ENCODE measurements at places on chromosomes 16 and 17.

- no peak for DNase-seq
Observed at GRCh38 chr16:58551496-58551895, 36.2 kb downstream of the SETD6 start.

- no peak for DNase-seq
Observed at GRCh38 chr16:1080801-1081733, 8.5 kb downstream of the SSTR5 start.

DNA sequence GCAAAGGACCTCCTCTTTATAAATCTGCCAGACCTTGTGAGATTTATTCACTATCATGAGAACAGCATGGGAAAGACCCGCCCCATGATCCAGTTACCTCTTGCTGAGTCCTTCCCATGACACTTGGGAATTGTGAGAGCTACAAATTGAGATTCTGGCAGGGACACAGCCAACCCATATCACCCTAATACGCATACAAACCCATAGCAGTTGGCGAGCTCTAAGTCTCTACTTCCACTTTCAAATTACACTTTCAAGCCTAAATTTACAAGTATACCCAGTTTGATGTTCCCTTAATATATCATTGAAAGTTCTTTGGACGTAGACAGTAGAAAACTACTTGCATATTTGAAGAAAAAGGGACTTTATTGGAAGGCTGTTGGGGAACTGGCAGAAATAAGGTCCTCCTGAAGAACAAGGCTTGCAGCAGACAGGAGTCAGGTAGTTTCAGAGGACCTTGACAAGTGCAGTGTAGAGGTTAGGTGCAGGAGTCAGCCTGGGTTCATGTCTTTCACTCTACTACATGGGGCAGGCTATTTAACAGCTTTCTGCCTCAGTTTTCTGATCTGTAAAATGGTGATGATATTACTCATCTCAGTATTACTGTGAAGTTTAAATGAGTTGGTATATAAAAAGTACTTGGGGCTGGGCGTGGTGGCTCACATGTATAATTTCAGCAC, 107.9 kb upstream of the EEF2KMT start:
- no peak for DNase-seq

GRCh38 chr16:66224626-66225025, 141.9 kb upstream of the CDH5 start:
- DNase-seq, result no peak

DNA sequence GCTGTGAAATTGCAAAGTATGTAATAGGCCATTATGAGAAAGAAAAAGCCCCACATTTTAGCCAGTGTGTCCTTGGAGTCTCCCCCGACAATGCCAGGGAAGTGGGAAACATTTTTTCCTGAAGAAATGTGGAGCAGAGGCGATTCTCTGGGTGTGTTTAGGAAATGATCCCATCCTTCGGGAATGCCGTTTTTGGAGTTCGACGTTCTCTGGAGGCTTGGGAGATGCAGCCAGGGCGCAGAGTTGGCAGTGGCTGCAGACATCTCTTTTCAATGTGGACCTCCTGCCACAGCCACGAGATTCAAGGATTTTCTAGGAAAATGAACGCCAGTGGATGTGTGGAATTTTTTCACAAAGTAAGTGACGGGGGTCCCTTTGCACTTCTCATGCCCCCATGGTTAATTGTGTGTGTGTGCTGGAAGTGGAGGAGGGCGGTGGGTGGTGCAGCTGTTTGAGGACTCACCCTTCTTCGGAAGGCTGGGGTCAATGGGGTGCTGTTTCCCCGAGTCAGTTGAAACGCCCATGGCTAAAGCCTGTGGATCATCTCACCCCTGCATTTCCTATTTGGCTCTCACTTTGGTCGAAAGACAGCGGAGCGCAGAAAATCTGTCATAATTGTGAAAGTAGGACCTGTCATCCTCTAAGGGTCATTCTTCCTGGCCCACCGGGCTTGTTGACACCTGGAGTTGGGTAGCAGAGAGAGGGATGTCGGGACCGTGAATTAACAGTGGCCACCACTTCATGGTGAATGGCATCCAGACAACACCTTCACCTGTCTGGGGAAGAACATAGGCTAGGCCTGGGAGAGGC, 73.2 kb downstream of the CMIP start:
- no peak for DNase-seq

DNA sequence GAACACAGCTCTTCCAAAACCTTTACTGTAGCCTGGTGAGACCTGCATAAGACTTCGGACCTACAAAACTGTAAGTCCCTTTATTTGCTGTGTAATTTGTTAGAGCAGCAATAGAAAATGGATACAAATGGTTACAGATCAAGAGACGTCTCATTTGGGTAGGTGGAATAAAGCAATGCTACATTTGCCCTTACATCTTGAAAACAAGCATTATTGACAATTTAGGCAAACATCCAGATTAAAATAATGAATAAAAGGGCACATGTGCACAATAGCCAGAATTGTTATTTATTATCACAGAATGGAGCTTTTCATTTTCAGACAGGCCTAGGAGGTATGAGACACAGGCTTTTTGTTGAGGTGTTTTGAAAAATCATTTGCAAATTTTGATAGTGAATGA, 222.2 kb upstream of the CPHXL start:
- DNase-seq, result no peak

DNA sequence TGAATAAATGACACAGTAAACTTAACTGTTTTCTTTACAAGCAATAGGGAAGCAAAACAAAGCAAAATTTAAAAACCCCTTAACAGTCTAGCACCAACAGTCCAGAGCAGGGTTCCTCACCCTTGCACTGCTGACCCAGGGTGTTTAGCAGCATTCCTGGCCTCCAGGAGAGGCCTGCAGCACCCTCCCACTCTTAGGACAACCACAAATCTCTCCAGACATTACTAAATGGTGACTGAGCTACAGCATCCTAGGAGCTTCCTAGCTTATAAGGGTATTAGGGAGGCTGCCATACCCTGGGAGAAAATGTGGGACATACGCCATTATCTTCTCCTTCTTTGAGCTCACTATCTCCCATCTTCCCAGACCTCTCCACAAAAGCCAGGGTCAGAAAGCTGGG, 15.9 kb downstream of the POLG2 start:
- DNase-seq, result no peak

GRCh38 chr17:63975541-63976092, 2.9 kb upstream of the SCN4A start:
- DNase-seq, result no peak

DNA sequence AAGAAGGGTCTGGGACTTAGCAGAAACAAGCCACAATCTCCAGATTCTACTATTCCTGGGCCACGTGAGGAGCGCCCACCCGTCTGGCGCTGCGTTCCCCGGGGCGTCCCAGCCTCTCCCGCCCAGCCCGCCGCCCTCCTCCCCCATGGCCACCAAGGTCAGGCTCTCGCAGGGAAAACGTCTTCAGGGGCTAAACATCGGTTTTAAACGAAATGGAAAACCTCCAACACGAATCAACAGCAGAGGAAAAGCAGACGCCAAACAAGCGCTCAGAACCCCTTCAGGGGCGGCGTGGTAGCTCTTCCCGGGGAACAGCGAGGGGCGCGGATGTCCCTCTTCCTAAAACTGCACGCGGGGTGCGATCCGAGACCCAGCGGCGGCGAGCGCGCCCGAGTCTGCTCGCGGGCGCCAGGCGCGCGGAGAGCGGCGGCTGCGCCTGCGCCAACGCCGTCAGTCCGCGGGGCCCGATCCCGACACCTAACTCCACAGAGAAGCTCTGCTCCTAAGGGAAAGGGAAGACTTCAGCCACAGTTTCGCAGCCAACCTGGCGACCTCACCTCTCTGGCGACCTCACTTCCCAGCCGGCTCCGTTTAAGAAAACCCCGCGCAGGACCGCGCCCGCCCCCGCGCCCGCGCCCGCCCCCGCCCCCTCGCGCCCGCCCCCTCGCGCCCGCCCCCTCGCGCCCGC, 505 bp upstream of the COG1 start:
- no peak for DNase-seq

- no peak for DNase-seq
Observed at GRCh38 chr16:8760021-8760420, 37.4 kb downstream of the TMEM186 start.

DNA sequence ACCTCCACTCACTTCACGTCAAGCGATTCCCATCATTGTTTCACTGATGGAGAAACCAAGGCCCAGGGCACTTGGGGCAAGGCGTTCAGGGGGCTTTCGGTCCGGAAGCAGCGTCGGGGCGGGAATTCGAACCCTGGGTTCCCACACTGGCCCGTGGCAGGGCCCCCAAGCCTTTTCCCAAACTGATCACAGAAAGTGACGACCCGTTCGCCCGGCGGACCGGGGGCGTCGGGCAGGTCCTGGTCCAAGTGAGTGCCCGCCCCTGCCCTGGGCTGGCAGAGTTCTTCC, 856 bp upstream of the MON1B start:
- no peak for DNase-seq

GRCh38 chr17:13885953-13886889, 183.1 kb upstream of the COX10 start:
- no peak for DNase-seq

GRCh38 chr17:28974451-28974850, 23.1 kb upstream of the PHF12 start:
- no peak for DNase-seq

GRCh38 chr17:40315206-40315605, 6.2 kb downstream of the RARA start:
- DNase-seq, result no peak

GRCh38 chr16:24054741-24055491, 201.2 kb upstream of the CACNG3 start:
- no peak for DNase-seq

GRCh38 chr17:6555331-6556120, 829 bp downstream of the PITPNM3 start:
- no peak for DNase-seq

- DNase-seq, result no peak
Observed at GRCh38 chr17:32623196-32623595, 136.4 kb downstream of the CDK5R1 start.

DNA sequence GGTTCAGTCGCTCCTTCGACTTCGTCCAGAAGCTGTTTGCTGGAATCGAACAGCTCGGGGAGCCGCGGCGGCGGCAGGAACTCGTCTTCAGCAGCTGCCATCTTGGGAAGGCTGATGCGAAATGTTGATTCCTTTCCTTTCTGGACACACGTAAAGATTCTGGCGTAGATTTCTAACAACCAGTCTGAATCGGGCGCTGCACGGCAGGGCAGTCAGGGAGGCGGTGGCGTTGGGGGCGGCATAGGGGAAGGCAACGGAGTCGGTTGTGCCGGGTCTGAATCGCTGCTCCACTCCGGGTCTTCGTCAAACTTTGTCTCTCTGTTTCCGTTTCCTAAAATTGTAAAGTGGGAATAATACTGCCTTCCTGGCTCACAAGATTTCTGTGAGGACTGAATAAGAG, 30.3 kb downstream of the TEX14 start:
- no peak for DNase-seq

Data from cortex of kidney (tissue), 1 donor.